PC-9 (cell line): ENCODE measurements at places on chromosomes 1 and 21. TPM values are rescaled to one million over a fixed set of nuclear protein-coding genes. Genes with fewer than 3 reads are reported as not detected.

Gene ASCL5
- 0.24 and 0.38 TPM in 2 replicates for total RNA-seq

Gene SAMSN1
- 0.41 TPM in 1 of 2 replicates, not detected in the other for total RNA-seq

Gene AMY1C
- not detected in 2 replicates for total RNA-seq

Gene WNT3A
- total RNA-seq, result 0.24 and 0.53 TPM in 2 replicates

Gene IER5
- 21.2 and 23.4 TPM in 2 replicates for total RNA-seq

Gene NTPCR
- 45.3 and 55.6 TPM in 2 replicates for total RNA-seq

Gene HSPB7
- not detected in 2 replicates for total RNA-seq

Gene PRAMEF27
- not detected in 2 replicates for total RNA-seq

Gene CD48
- total RNA-seq, result not detected in 2 replicates

Gene TMEM82
- not detected in 2 replicates for total RNA-seq

Gene LENEP
- total RNA-seq, result 1.2 and 1.3 TPM in 2 replicates

Gene HJV
- total RNA-seq, result not detected in 2 replicates

Gene CAPN8
- total RNA-seq, result 85.6 and 94.7 TPM in 2 replicates

Gene CRABP2
- total RNA-seq, result 142 and 286 TPM in 2 replicates

Gene NKAIN1
- total RNA-seq, result 0.96 TPM in 1 of 2 replicates, not detected in the other

Gene OSCP1
- total RNA-seq, result 21.6 and 25.7 TPM in 2 replicates

Gene CD52
- 1.2 TPM in 1 of 2 replicates, not detected in the other for total RNA-seq
